NCI-H1436 (cell line): ENCODE measurements at places on chromosomes 2 and 18.

- DNase-seq, result no peak
Observed at GRCh38 chr2:215430528-215431187, 5.2 kb downstream of the FN1 start.

GRCh38 chr2:152056418-152056817, 42.4 kb downstream of the CACNB4 start:
- DNase-seq, result no peak

DNA sequence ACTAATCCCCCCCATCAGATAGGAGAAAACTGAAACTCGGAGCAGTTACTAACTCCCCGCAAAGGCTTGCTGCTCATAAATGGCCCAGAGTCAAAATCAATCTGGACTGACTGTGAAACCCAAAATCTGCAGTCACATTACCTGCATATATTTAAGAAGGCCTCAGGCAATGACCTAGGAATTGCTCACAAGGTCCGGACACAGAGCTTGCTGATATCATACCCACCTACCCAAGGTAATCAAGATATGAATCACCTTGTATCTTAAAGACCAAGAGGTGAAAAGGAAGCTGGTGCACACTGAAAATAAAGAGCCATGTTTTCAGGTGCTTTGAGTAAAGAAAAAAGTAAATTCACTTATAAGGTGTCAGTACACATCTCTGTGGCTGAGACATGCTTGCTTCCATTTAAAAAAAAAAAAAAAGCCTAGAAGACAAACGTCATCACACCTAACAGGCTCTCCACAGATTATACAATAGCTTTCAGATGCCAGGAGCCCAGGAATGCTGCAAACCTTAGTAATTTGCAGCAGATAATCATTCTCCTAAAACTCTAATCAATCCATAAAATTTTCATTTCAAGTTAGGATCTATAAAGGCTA, 195.4 kb downstream of the ZEB2 start:
- DNase-seq, result no peak

GRCh38 chr2:64482765-64483504, 29.0 kb downstream of the LGALSL start:
- DNase-seq, result no peak
